CD4-positive, alpha-beta T cell treated with Interleukin-6 for 4 hours (primary cell): ENCODE measurements at places on chromosomes 13 and 19.

DNA sequence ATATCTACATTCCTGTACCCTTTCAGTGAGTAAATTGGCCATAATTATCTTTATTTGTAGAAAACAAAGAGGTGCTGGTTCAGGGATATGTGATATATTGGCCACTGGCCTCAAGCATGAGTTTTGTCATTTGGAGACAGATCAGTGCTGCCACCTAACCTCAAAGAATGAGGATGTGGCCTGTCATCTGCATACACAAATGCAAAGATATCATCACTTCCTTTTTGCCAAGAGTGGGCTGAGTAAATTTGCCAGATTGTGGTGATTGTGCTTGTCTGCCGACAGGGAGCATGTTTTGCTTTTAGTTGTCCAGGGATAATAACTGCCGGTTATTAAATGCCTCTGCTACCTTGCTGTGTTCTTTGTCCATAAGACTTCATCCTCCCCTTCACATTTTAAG is 44.2 kb downstream of the WASF3 start:
- no peak for DNase-seq

DNA sequence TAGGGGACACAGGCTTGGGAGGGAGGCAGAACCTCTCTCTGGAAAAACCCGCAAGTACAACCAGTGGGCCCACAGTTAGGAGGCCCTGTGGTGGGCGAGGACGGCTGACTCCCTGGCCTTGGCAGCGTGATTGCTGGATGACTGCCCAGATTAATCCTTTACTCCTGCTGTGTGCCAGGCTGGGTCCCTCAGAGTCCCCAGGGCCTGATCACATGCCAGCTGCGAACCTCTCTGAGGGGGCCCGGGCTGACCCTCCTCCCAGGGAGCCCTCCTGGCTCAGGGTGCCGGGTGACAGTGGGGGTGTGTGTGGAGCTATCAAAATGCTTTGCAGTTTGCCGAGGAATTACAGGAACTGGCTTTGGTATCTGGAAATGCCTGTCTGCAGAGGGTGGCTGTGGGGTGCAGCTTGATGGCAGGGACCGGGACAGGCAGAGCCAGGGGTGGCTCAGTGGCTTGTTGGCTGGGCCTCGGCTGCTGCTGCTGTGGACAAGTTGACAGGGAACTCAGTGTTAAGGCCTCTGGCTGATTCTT is 48.9 kb downstream of the DNM2 start:
- DNase-seq = no peak

DNA sequence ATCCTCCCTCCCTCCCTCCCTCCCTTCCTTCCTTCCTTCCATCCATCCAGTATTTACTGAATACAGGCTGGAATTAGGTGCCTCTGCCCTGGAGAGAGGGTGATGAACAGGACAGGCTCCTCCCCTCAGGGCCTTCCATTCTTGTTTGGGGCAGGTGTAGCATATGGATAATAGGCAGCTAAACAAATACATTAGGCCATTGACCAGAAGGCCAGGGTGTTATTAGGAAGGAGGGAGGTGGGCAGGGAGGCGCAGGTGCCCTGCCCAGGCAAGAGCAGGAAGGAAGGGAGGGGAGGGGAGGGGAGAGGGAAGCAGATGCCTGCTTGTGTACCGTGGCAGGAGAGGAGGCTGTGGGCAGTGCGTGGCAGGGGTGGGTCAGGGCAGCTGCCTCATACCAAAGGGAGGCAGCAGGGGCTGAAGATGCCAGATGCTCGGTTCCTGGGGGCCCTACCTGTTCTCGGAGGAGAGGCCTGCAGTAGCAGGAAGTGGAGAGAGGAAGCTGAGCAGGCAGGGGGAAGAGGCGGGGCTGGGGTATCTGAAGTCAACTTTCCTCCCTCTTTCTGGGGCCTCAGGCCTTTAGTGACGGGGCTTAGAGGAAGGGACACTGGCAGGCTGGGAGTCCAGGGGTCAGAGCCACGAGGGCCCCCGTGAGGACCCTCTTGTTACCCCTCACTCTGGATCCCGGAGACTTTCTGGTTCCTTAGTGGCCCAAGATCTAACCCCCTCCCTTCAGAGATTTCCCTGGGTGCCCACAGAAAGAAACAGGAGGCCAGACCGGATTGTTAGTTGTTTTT is at the start of gene RINL:
Gene RINL (minus strand): TSS at position 495 of the 794 bp plus-strand sequence. CDS start 1,533 bp downstream, outside the sequence.
- DNase-seq = peak; percentile 86

GRCh38 chr13:37870489-37870845 is 895 bp upstream of the TRPC4 start:
- no peak for DNase-seq

- DNase-seq = no peak
Measured at GRCh38 chr13:37640499-37640898, 41.9 kb upstream of the POSTN start.

DNA sequence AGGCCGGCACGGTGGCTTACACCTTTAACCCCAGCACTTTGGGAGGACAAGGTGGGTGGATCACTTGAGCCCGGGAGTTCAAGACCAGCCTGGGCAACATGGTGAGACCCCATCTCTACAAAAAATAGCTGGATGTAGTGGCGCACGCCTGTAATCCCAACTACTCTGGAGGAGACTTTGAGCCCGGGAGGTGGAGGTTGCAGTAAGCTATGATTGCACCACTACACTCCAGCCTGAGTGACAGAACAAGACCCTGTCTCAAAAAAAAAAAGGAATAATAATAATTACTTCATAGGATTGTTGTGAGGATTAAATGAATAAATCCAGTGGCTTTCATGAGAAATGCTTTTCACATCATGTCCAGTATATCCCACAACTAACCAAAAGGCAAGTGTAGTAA is 8.0 kb downstream of the IGSF23 start:
- no peak for DNase-seq

DNA sequence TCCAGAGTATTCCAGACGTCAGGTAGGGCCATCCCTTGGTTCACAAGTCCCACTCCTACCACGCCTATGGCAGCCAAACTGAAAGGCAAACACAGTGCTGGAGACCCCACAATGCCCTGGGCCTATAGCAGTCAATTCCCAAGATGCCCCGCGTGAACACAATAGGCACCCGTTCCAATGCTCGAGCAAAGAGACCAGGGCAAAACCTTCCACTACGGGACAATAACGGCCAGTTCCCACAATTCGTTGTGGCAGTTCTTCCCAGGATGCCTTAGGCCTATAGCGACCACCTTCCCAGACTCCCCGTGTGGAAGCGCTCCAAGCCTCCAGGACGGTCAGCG is 538 bp downstream of the ZNF428 start:
- DNase-seq = peak; percentile 46

DNA sequence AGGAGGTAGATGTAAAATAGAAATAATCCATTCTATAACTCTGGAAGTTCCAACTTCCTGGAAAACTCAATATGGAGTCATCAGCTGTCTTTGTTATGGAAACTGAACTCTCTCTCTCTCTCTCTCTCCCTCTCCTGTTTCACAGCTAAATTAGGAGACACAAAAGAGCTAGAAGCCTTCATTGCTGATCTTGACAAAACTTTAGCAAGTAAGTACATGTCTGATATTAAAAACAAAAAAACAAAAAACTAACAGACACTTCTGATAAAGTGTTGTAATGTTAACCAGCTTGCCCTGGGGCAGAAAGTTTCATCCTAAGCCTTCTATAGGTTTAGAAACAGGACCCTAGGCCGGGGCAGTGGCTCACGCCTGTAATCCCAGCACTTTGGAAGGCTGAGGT is 11.3 kb downstream of the RGCC start:
- no peak for DNase-seq

DNA sequence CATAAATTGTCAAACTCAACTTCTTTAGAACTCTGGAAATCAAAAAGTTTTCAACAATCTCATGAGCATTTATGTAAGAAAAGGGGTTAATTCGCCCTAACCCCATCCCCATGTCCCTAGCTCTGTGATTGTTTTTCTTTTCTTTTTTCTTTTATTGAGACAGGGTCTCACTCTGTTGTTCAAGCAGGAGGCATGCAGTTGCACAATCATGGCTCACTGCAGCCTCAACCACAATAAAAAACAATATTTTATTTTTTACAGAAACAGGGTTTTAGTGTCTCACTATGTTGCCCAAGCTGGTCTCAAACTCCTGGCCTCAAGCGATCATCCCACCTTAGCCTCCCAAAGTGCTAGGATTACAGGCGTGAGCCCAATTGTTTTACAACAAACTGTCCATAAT is 16.7 kb downstream of the VWA8 start:
- DNase-seq = no peak

DNA sequence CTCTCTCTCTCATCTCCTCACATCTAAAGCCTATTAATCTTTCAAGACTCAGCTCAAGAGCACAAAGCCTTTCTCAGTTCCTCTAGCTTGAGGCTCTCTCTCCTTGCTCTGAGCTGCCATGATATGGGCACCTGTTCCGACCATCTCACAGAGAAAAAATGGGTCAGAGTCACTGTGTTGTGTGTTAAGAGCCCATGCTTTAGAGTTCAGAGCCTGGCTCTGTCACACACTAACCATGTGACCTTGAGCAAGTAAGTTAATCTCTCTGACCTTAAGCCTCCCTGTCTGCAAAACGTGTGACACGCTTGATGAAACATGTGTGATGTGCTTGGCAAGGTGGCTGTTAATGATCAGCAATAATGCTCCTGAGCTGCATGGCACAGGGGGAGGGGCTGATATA is 245.2 kb downstream of the DLEU7 start:
- no peak for DNase-seq

DNA sequence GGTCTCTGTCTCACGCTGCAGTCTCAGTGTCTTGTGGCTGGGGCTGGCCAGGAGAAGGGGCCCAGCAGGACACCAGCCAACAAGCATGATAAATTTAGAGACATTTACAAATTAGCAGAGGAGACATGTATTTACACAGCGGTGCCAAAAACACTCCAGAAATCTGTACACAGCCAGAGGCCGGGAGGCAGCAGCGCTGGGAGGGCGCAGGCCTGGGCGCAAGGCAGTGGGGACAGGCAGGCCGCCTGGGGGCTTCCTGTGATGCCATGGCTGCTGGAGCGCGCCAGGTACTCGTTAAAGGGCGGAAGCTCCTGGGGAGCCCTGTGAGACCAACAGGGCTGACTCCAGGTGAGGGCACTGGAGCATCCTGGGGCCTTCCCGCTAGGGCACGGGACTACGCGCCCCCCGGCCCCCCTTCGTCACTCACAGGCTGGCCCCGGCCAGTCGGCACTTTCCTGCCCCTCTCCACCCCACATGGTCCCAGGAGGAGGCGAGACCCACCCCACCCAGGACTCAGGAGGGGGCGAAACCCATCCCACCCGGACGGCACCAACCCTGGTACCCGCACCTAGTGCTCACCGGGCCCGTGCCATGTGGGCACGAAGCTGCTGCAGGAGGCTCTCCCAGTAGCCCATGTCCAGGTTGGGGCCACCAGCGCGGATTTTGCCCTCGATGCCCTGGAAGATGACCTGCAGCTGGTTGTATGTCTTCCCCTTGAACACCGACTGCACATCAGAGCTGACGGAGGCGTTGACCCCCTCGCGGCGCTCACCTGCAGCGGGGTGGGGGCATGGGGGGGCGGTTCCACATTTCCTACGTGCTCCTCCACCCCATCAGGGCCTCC is 7.4 kb upstream of the TBXA2R start:
- DNase-seq = no peak

GRCh38 chr13:40756042-40756441 is 14.9 kb downstream of the MRPS31 start:
- no peak for DNase-seq

DNA sequence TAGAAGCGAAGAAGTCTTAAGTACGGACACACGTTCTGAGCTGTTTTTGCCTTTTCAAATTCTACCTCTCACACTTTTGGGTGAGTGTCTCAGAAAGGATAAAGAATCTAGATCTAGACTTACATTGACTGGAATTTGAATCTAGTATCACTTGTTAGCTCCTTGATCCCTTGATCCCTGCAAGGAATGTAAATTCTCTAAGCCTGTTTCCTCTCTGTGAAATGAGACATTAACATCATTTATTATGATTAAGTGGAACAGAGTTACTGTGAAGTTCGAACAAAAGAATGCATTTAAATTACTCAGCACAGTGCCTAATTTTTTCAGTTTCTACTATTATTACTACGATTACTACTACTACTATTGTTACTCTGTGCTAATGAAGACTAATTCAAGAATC is 86.6 kb upstream of the POSTN start:
- DNase-seq = no peak

GRCh38 chr19:55158848-55159749 is 1.6 kb upstream of the TNNI3 start:
- DNase-seq = no peak

DNA sequence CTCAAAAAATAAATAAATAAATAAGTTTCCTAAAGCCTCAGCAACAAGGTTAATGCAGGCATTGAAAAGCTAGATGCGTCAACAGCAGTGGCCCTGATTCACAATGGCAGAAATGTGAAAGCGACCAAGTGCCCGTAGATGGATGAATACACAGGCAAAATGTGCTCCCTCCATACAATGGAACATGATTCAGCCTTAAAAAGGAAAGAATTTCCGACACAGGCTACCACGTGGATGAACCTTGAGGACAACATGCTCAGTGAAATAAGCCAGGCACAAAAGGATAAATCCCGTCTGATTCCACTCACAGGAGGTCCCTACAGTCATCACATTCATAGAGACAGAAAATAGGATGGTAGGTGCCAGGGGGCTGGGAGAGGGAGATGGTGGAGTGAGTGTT is 31.7 kb downstream of the INSR start:
- DNase-seq = no peak

DNA sequence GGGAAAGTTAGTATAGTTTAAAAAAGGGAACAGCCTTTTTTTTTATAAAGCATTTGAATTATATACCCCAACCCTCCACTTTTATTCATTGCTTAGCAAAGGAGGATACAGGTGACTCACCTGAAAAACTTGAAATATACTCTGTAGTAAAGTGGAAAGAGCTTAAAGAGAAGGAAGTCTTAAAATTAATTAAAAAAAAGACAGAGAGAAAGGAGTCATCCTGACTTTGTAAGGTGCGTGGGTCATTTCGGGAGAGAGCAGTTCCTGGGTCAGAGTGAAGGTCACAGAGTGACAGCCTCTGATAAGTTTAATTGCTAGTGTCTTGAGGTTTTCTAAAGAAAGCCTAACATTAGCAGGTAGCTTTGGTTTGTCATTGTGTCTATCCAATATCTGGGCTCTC is 310.3 kb downstream of the KLF5 start:
- DNase-seq = no peak

DNA sequence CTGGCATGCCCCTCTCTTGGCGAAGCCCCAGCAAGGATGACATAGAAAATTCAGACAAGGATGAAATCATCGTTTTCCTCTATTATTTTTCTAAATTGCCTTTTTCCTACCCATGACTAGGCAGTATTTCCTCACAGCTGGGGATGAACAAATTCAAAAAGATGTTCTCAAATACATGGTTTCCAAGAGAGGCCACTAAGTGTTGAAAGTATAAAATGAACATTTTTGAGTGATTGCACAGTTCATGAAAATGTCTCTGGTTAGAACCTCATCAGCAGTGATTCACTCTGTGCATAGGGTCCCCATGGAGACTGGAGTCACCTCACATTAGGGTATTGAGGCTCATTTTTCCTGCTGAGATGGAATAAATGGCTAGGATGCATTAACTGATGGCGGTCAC is 373.7 kb downstream of the DNAJC15 start:
- no peak for DNase-seq
